ENCODE measurements at places on chromosomes 1 and 21. TPM values are rescaled to one million over a fixed set of nuclear protein-coding genes. Genes with fewer than 3 reads are reported as not detected.

The CHAF1B gene
- 16.5 TPM for total RNA-seq

The OR2T11 gene
- total RNA-seq = not detected

The BEND5 gene
- total RNA-seq = 3.5 TPM

The FAM163A gene
- not detected for total RNA-seq

The TIPRL gene
- 40.6 TPM for total RNA-seq

The OR2T33 gene
- not detected for total RNA-seq

All from activated naive CD4-positive, alpha-beta T cell treated with anti-CD3 and anti-CD28 coated beads, Interleukin-2, amount 10 ng/mL, durations not matched to agents 5 hours and 36 hours (primary cell).